Activated CD4-positive, CD25-positive, alpha-beta regulatory T cell (primary cell): ENCODE measurements at places on chromosomes 2 and 18.

DNA sequence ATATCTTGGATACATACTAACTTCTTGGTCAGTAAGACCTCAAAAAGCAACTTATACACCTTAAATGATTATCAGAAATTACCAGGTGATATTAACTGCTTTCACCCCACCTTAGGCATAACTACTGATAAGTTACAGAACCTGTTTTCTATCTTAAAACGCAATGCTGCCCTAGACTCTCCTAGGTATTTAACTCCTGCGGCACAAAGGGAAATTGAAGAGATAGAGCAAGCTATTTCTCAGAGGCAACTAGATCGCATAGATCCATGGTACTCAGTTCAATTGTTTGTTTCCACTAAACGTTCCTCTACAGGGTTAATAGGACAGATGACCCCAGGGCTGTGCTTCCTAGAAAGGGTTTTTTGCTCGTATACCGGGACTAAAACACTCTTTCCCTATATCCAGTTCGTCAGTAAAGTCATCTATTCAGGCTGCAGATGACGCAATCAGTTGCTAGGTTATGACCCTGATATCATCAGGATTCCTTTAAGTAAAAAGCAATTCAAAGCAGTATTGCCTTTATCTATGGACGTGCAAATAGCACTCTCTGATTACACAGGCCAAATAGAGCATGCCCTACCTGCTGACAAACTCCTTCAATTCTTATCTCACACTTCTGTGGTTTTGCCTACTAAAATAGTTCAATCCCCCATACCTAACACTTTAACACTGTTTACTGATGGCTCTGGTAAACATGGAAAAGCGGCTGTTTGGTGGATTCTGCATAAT lies 62.3 kb upstream of the MYO3B start:
- no peak for DNase-seq

GRCh38 chr2:168722592-168722991 lies 79.8 kb upstream of the NOSTRIN start:
- DNase-seq: no peak

GRCh38 chr2:62306751-62307468 lies 111.0 kb downstream of the B3GNT2 start:
- no peak for DNase-seq

DNA sequence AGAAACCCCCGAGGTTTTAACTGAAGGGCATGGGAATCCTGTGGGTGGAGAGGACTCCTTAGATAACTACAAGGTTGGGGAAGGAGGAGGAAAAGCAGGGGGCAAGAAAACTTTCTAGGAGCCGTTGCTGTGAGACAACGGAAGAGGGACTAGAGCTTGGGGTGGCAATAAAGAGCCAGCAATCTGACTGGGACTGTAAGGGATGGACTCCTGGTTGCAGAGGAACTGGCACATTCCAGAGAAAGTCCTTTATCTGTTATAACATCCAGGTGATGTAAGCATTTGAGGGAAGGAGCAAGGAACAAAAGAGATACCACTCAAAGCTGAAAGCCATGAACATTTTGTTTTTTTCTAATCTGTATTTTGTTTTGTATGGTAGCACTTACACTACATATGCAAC lies 16.4 kb downstream of the CDCA7 start:
- no peak for DNase-seq

GRCh38 chr2:102449370-102449974 lies 23.6 kb upstream of the SLC9A4 start:
- DNase-seq: peak; percentile 33

- DNase-seq: no peak
Measured at GRCh38 chr2:118048401-118048800, 34.5 kb upstream of the CCDC93 start.

- DNase-seq: no peak
Measured at GRCh38 chr2:85698880-85699254, 4.7 kb downstream of the GNLY start.

GRCh38 chr2:35946478-35946877 lies 409.1 kb upstream of the CRIM1 start:
- DNase-seq: no peak

GRCh38 chr2:109479804-109480203 lies 134.0 kb downstream of the SEPTIN10 start:
- DNase-seq: no peak

- no peak for DNase-seq
Measured at GRCh38 chr2:119112770-119113488, 45.6 kb downstream of the C1QL2 start.

GRCh38 chr18:55763298-55763697 lies 175.3 kb upstream of the TCF4 start:
- DNase-seq: no peak

DNA sequence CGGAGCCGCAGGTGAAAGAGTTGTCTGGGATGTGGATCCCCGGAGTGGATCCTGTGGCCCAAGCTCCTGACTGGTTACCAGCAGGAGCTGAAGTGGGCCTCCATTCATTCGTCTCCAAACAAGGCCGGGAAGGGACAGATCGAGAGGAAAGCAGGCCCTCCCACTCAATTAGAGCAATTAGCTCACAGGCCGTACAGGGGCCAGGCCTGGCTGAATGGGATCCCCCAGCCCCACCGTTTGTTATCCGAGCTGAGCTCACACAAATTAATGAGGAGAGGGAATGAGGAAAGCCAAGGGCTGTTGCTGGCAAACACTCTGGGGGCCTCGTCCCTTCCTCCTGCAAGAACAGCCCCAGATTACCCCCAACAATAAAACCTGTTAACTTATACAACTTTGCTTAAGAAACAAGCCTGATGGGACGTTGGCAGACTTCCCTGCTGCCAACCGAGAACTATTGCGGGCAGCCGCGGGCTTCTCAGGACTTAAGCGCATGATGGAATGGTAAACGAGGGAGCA lies 338.0 kb downstream of the BCL11A start:
- DNase-seq: no peak

DNA sequence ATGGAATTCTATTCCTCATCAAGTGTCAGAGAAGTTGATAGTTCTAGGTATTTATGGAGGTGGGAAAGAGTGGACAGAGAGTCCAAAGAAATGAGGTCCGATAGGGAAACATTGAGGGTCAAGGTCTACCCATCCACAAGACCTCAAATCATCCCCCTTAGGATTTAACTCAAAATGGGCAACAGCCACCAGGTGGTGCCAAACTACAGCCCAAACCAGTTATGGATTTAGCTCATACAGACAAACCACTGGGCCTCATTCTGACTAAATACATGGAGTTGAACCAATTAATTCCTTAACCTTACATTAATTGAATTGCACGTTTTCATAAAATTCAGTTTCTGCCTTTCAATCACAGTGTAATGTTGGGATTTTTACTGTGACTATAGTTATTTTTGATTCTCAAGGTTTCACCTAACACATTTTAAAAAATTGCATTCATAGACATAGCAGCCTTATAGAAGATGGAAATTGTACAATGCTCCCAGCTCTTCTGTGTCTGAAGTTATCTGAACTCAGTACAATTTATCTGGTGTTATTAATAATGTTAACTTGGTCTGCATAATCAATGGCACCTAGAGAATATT lies 98.2 kb upstream of the HNMT start:
- no peak for DNase-seq

- no peak for DNase-seq
Measured at GRCh38 chr2:38504169-38504568, 98.6 kb downstream of the HNRNPLL start.

DNA sequence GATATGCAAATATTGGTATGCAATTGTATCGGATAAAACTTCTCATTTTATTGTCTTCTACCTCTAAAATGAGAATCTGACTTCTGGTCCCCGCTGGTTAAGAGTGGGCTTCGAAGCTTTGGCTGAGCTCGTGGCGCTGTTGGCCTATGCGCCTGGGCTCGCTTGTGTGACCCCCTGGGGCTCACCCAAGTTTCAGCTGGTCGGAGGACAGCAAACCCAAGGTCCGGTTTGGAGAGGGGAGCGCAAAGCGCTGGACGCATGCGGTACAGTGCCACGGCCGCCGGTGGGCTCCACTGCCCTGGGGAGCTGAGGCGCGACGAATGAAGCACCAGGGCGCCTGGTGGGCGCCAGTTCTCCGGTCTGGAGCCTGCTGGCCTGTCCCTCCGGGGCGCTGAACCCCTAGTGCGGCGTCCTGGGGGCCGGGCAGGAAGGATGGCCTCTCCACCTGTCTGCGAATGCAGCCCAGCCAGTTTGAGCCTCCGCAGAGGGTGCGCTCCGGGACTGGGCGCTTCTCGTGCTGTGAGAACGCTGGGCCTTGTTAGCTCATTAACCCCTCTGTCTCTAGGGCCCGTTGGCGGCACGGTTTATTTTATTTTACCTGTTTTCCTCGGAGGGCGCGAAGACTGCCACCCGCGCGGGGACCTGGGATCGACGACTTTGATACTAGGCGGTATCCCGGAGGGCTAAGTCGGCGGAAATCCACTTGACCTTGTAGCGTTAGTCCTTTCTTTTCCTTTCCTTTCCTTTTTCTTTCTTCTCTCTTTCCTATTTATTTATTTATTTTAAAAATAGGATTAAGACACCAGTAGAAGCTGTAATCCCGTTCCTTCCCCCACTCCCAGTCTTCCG lies 10.4 kb downstream of the MEIS1 start:
- DNase-seq: no peak

GRCh38 chr2:137987011-137987410 lies 22.7 kb downstream of the HNMT start:
- DNase-seq: no peak

DNA sequence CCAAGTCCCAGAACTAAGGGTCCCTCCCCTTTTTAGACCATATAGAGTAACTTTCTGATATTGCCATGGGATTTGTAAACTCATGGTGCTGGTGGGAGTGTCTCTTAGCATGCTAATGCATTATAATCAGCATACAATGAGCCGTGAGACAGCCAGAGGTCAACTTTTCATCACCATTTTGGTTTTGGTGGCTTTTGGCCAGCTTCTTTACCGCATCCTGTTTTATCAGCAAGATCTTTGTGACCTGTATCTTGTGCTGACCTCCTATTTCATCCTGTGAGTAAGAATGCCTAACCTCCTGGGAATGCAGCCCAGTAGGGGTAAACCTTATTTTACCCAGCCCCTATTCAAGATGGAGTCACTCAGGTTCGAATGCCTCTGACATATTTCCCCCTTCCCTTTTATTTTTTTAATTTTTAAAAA lies 148.2 kb downstream of the PHLPP1 start:
- no peak for DNase-seq

- DNase-seq: no peak
Measured at GRCh38 chr2:140804700-140805260, 1326.0 kb downstream of the LRP1B start.

- DNase-seq: no peak
Measured at GRCh38 chr2:121014876-121015275, 270.1 kb downstream of the TFCP2L1 start.

GRCh38 chr18:8507915-8508705 lies 101.1 kb upstream of the RAB12 start:
- DNase-seq: no peak

GRCh38 chr2:27191070-27191829 lies 20.6 kb upstream of the ATRAID start:
- DNase-seq: no peak

DNA sequence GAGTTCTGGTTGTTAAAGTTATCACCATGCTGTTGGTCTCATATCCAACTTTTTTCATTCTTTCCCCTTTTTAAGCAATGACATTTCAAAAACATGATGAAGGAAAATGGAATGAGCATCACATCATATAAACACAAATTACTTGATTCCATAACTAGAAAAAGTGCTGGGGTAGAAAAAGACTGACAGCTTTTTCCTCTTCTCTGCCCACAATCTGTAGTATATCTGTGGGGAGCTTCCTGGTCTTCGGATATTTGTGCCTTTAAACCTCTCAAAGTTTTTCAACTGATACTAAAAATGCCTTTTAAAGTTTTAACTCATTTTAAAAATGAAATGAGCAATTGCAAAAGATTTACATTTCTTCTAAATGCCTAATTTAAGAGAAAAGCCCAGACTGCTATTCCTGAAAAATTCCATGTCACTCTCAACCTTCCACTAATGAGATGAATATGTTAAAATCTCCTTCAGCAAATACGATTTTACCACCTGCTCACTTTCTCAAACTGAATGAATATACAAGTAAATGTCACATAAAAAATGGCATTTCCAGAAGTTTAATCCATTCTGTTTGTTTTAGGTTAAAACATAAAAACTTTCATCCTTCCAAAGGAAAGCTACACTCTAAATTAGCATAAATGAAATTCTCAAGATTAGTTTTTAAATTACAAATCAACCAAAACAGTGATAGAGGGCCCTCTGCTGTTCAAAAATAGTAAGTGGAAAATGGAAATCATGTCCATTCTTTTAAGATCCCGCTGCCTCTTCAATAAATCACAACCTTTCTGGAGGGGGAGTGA lies 2.1 kb downstream of the DNAH7 start:
- no peak for DNase-seq

DNA sequence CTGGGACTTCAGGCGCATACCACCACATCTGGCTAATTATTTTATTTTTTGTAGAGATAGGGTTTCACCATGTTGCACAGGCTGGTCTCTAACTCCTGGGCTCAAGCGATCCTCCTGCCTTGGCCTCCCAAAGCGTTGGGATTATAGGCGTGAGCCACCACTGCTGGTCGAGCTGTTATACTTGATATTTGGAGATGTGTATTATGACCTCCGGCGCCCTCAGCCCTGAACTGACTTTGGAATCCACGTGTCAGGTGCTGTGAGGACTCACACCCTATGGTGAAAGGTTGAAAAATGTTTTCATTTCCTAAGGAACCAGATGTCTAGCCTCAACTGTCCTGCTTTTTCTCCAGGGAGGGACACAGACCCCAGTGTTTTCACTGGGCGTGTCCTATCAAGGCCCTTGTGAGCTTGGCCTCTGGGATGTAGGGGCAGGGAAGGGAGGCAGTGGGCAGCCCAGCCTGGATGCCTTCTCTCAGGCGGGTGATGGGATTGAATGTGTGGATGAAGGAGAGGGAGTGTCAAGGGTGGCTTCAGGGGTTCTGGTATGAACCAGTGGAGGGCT lies 56.4 kb upstream of the HAAO start:
- no peak for DNase-seq

DNA sequence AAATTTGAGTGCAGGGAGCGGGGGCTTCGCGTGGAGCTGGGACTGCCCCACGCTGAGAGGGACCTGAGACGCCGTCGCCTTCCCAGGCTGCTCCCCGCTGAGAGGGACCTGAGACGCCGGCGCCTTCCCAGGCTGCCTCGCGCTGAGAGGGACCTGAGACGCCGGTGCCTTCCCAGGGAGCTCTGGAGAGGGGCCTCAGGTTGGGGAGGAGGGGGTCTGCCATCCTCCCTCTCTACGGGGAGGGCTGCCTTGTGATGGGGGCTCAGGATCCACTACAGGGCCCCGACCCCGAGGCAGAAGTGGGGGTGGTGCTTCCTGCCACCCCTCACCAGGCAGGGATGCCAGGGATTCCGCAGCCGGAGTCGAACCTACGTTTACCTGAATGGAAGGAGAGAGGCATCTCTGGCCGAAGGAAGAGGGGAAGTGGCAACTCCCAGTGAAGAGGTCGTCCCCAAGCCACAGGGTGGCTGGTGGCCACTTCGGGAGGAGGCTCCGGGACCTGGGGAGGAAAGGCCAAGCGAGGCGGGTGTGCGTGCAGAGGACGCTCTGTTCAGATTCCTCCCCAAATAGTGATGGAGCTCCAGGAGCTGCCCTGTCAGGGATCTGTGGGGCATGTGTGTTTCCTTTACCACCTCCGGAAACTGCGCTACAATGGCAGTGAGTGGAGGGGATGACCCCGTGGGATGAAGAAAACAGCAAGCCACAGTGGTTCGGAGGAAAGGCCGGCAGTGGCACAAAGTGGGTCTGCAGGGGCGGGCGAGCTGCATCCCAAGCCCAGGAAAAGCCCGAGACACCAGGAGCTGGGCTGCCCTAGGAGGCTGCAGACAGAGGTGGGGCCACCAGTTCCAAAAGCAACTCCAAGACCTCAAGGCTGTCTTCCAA lies 108.2 kb upstream of the CTDP1 start:
- DNase-seq: no peak
